ENCODE measurements at places on chromosomes 2 and 18.

GRCh38 chr2:152694161-152694661 lies 23.1 kb downstream of the PRPF40A start:
- peak; percentile 27 for DNase-seq

DNA sequence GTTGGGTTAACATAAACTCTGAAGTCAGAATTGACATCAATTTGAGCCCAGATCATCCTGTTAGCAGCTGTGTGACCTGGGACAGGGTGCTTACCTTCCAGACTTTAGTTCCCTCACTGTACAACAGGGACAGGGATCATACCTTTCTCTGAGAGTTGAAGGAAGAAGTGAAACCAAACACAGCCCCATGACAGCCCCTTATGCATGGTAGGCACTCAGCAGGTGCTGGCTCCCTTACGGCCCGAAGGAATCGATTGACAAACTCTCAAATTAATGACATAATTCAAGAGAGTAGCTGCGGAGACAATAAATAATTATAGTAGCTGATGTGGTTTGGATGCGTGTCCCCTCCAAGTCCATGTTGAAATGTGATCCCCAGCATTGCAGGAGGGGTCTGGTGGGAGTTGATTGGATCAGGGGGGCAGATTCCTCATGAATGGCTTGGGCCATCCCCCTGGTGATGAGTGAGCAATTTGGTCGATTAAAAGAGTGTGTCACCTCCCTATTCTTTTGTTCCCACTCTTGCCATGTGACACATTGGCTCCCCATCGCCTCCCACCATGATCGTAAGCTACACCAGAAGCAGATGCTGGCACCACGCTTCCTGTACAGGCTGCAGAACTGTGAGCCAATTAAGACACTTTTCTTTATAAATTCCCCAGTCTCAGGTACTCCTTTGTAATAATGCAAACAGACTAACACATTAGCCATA lies 72.4 kb downstream of the ODC1 start:
- peak; percentile 29 for DNase-seq

GRCh38 chr2:239295377-239296019 lies 105.3 kb downstream of the HDAC4 start:
- no peak for DNase-seq

- no peak for DNase-seq
Measured at GRCh38 chr18:47749600-47749973, 180.9 kb downstream of the SMAD2 start.

DNA sequence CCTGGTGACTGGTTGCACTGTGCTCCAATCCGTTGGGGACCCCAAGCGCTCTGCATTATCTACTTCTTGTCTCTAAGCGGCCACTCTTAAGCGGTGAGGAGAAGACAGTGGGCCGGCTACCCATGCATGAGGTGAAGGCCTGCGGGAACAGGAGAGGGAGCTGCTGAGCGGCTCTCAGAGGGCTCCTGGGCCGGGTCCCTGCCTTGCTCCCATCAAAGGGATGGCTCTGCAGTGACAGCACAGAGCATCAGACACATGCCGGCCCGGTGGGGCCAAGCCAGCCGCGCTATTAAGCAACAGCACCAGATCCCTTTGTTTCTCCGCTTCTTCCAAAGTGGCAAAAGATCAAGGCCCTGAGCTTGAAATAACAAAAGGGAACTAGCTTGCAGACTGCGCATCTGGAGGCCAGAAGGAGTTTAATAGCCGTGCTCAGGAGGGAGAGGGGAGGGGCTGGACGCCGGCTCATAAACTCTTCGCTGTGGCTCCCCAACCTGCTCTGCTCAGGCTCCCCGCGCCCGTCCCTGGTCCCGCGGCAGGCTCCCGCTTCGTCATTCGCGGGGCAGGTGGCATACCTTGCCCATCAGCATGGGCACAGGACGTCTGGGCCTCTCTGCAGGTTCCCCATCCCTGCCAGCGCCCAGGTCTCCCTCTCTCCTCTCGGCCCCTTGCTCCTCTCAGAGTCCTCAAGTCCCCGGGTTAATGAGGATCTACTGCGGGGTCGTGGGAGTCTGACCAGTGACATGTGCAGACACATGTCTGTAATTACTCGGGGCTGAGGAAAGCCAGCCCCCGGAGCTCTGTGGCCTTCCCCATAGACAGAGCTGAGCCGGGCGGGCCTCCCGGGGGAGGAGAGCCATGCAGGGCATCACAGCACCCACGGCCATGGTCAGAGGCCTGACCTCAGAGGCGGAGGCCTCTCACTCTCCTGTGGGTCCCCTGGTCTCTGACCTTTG lies 96.7 kb downstream of the ASB1 start:
- no peak for DNase-seq

DNA sequence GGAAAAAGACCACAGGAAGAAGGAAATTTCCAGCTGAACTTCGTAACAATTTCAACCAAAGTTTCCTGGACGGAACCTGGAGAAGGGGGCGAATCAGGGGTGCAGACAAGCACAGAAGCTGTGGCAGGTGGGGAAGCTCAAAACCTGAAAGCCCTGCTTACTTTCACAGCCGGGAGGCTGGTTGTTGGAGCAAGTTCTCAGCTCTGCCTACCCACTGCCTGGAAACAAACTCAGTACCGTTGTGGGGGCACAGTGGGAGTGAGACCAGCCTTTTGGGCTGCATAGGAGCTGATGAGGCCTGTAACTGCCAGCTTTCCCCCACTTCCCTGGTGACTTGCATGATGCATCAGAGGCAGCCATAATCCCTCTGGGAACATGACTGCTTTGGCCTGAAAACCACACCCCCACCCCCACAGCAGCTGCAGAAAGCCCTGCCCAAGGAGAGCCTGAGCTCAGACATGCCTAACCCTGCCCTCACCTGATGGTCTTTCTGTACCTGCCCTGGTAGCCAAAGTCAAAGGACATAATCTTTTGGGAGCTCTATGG lies 207.0 kb upstream of the VWC2L start:
- DNase-seq: no peak

DNA sequence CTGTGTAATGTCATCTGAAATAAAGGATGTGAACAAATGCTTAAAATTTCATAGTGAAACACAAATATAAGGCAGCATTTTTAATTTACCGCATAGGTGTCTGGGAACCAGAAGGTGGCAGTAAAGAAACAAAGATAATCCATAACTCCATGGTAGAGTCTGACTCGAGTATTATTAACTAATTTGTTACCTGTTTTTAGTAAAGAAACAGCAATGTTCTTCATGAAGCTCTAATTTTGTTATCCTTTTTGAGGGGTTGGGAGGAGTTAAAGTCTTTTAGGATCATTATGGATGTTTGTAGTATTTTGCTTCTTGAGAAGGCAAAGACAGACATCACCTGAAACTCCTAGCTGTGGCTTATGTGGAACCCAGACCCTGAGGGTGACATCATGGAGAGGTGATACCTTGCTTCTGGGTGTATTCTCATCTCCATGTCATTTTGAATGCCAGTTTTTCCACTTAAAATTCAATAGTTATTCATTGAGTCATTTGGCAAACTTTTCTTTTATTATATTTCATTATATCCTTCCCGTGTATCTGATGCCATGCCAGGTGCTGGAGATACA lies 286.2 kb upstream of the EPAS1 start:
- DNase-seq: no peak

DNA sequence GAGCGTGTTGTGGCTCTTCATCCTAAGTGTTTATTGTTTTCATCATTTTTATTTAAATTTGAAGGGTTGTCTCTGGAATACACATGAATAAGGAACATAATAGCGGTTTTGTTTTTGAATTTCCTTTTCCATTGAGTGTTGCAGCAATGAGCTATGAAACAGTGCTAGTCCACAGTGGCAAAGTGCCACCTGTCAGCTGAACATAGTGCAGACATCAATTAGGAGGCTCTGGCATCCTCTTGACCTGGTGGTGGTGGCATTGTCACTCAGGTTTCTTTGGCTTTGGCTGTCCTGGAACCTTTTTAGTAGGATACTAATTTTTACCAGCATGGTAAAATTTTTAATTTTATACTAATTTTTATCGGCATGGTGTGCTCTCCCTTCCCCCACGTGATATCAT lies 63.2 kb downstream of the UGGT1 start:
- no peak for DNase-seq

GRCh38 chr2:42224422-42225067 lies 55.4 kb downstream of the EML4 start:
- DNase-seq: no peak

GRCh38 chr2:8500124-8501054 lies 181.5 kb upstream of the ID2 start:
- no peak for DNase-seq

- no peak for DNase-seq
Measured at GRCh38 chr18:34991561-34991960, 49.7 kb upstream of the MAPRE2 start.

DNA sequence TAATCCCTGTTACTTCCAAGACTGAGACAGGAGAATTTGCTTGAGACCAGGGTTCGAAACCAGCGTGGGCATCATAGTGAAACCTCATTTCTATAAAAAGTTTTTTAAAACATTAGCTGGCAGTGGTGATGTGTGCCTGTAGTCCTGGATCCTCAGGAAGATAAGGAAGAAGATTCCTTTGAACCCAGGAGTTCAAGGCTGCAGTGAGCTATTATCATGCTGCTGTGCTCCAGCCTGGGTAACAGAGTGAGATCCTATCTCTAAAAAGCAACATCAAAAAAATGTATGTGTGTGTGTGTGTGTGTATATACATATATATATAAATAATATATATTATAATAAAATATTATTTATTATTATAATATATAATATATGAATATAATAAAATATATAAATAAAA lies 1417.6 kb upstream of the CDH2 start:
- no peak for DNase-seq

DNA sequence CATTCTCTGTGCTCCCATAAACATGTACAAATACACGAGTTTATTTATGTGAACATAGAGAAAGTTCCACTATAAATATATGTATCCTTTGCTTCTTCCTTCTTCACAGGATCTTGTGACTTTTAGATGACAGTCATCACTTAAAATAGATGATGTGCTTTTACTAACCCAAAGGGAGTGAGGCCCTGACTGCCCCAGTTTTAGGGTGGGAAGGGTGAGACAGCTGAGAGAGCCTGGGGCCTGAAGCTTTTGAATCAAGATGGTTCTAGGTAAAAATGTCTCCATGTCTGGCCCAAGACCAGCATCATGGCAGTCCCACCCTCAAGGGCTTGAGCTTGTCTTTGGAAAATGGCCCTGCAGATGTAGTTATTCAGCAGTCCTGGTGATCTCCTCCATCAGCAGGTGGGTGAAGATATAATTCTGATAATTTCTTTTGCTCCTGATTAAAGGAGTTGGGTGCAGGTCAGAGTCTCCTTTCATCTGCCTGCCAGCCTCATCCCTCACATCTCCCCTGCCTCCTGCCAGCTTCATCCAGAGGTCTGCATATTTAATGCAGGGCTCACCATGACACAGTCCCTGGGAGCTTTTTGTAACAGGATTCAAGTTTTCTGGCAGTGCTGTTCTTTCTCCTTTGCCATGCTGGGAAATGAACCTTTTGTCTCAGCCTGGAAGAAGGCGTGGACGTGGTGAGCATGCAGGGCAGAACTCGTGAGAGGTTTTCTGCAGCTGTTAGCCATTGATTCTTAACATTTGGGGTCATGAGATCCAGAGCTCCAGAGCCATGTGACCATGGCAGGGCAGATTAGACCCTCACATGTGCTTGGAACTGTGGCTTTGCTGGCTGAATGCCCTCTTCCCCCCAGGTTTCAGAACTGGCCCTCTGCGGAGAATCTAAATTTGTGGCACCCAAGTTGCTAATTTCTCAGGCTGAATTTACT lies 2.7 kb downstream of the HRH4 start:
- DNase-seq: no peak

- no peak for DNase-seq
Measured at GRCh38 chr2:30713698-30714097, 93.5 kb downstream of the CAPN13 start.

GRCh38 chr2:191922736-191923651 lies 76.1 kb upstream of the CAVIN2 start:
- no peak for DNase-seq

DNA sequence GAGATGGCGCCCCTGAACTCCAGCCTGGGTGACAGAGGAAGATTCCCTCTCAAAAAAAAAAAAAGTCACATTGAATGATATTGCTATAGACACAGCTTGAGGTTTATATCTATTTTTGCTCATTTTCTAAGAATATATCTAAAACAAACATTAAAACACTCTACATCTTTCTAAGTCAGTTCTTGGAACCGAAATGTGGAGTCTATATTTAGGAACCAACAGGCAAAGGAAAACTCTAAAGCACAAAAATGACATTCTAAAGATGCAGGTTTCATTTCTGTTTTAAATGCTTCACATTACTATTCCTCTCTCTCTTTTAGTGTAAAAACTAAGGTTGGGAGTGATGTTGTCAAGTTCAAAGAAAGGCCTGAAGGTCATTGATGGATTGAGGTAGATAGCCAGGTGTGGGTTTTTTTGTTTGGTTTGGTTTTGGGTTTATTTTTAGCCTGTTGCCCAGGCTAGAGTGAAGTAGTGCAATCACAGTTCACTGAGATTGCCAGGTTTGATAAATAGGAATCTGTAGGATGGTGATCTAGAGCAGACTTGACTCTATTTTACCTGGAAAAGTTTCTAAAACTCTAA lies 194.0 kb upstream of the RBBP8 start:
- no peak for DNase-seq

DNA sequence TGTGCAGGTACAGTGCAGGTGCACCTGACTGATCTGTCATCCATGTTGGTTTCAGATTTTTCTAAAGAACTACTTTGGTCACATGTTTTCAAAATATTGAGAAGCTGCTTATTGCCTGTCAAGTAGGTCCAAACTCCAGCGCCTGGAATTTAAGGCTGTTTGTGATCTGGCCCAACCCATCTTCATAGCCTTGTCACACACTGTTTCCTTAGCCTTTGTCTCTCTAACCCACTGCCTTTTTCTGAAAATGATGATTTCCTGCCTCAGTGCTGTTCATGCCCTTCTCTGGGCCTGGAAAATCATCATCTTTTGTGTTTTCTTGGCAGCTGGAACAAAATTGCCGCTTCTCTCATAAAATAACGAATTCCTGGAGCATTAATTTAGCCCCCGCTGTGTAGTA lies 7.2 kb downstream of the LIMS1 start:
- DNase-seq: no peak

Measured in activated CD4-positive, alpha-beta T cell treated with anti-CD3 and anti-CD28 coated beads for 4 hours (primary cell).